ENCODE measurements at places on chromosomes 6 and 20.

DNA sequence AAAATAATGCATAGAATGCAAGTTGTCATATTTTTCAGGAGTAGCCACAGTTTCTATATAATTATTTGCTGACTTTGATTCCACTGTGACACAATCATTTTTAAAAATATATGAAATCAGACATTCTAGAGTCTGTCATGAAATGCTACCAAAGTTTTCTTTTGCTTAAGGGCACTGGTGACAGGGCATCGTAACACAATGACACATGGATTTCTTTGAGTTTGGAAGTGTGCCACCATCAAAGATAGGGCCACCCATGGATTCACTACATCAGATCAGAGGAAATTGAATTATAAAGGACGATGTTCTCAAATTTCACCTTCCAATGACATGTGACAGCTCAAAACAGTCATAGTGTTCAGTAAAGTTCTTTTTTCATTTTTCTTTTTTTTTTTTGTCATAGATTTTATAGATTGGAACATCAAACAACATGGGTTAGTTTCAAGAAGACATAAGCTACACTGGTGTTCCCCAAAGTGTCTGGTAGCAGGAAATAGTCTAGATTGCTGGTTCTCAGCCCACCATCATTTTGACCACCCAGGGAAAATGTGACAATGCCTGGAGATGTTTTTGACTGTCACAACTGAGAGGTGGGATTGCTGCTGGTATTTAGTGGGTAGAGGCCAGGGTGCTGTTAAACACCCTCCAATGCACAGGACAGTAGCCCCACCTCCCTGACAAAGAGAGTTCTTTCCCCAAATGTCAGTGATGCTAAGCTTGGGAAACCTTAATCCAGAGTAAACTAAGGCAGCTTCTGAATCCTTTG is 123.8 kb upstream of the DOK5 start:
- DNase-seq: no peak

DNA sequence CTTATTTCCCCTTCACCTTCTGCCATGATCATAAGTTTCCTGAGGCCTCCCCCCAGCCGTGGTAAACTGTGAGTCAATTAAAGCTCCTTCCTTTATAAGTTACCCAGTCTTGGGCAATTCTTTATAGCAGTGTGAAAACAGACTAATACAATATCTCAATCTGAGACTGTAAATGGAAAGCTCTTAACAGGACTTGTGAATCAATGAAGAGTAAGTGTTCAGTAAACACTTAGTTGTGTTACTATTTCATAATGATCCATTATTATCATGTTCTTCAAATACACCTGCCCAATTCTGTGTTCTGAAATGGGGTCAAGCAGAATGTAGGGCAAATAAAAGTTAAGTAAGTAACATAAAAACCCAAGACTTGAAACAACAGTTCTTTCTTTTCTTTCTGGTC is 266.2 kb downstream of the TENT5A start:
- DNase-seq: no peak

GRCh38 chr20:31939661-31940060 is 12.2 kb downstream of the PDRG1 start:
- DNase-seq: no peak

- peak; percentile 40 for DNase-seq
Observed at GRCh38 chr6:126064748-126065401, 78.5 kb downstream of the TRMT11 start.

DNA sequence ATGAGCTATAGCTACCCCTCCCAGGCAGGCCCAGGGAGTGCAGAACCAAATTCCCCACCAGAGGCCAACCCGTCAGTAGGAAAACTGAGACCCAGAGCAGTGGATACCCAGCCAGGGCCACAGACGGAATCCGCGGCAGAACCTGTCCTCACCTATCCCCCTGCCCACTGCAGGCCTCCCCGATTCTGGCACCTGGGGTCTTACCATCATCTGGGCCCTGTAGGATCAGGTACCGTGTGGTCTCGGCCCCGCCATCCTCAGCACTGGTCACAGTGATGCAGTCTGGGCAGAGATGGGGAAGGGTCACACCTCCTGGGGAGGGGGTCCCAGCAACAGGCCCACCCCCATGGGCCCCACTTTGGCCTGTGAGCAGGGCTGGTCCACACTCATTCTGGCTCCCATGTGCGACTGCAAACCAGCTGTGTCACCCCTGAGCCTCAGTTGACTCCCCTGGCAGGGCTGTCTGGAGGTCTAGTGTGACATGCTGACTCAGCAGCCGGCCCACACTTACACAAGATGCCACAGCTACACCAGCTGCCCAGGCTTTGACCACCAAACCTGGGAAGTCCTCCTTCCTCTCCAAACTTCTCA is 3.8 kb downstream of the ZNF335 start:
- DNase-seq: no peak

DNA sequence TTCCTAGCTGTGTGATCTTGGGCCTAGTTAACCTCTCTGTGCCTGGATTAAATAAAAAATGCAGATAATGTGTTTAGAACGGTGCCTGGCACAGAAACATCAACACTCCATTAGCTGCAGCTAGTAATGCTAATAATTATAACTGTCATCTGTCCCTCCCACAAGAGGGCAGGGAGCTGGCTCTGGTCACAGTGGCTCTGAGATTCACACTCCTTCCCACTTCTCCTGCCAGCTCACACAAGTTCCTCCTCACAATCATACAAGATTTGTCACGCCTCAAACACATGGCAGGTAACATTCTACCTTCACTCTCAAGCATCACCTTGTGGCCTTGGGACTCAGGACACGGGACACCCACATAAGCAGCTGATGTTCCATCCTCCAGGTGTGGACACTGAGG is 2.4 kb downstream of the ADA start:
- DNase-seq: no peak

DNA sequence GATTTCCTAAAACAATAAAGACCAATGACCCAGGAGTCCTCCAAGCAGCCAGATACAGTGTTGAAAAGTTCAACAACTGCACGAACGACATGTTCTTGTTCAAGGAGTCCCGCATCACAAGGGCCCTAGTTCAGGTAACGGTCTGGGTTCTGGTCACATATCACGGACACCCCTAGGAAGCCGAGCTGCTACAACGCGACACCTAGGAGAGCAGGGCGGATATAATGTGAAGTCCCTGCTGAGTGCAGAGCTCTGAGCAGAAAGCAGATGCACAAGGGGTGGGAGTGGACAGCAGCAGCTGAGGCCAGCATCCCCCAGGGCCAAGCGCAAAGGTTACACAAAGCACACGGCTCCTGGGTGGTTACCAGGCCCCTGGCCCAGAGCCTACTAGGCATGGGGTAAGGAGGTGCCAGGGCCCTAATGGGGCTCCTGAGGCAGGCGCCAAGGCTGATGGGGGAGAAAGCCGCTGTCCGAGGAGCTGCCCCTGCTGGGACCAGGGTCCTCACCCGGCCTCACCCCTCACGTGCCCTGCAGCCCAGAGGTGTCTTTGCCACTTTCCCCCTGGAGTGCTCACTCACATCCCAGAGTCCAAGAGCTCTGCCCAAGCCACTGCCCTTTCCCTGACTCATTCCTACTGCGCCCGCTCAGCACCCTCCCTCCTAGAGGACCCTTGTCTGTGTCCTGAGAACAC is 8.4 kb downstream of the CST7 start:
- DNase-seq: no peak

DNA sequence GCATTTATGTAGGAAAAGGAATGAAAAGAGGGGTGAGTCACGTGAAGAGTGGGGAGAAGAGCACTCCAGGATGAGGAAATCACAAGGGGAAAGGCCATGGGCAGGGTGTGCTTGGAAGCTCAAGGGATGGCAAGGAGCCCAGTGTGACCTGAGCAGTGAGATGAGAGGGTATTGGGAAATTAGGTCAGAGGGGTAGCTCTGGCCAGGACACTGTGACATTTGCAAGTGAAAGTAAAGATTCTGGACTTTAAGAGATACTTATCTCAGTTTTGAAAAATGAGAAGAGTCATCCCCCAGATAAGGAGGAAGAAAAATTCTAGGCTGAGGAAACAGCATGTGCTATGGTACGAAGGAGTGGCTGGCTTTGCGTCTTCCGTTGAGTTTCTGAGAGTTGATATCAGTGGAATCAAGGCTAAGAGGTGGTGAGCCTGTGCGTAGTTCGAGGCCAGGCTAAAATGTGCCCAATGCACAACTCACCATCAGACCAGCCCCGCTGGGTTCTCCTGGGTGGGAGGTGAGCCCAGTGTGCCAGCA is 79.9 kb downstream of the GCLC start:
- DNase-seq: no peak

GRCh38 chr6:114364301-114364700 is 21.5 kb upstream of the HS3ST5 start:
- peak; percentile 12 for DNase-seq

GRCh38 chr6:26304797-26305640 is 60.0 kb upstream of the BTN3A2 start:
- DNase-seq: peak; percentile 66

All from BE2C (cell line).